ENCODE measurements at places on chromosomes 6 and 20.

DNA sequence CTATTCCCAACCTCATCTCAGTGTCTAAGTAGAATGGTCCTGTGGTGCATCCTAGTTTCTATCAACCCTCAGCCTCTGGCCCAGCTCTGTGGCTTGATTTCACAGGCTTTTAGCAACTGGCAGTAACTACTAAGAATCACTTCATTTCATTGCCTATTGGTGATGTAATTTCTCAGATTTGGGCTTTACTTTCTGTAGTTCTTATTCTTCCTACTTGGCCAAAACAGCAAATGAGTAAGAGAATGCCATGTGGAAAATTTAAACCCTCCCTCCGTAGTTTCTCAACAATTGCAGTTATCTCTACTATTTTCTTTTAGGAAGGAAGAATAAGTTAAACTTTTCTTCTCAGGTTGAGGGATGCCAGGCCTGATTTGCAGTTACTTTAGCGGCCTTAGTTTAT, 387.3 kb downstream of the CDKAL1 start:
- no peak for DNase-seq

DNA sequence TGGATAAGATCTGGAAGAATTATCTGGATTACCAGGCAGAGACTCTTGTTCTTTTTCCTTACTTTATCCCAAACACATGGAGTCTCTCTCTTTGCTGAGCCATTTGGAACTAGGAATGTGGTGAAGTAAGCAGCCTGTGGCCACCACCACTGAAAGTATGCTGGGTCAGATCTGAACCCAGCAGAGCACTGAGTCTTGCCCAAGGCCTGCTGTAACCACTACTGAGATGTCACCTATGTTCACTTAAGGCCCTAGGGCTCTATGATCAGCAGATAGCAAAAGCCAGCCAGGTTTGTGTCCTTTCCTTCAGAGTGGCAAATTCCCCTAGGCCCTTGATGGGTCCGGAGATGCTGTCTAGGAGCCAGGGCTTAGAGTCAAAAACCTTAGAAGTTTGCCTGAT, 103.3 kb upstream of the PLN start:
- DNase-seq: no peak

DNA sequence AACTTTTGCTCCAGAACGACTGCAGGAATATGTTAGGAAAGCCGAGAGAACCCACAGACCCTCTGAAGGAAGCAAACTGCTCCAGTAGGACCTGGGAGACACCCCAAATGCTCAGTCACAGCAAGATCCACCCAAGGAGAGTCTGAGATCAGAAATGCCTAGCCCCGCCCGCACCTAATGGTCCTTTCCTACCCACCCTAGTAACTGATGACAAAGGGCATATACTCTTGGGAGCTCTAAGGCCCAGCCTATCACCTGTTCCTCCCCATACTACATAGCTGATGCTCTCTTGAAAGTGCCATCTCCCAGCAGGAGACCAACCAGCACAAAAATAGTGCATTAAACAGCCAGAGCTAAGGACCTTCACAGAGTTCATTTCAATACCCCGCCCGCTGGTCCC, 67.6 kb downstream of the CD2AP start:
- DNase-seq: no peak

DNA sequence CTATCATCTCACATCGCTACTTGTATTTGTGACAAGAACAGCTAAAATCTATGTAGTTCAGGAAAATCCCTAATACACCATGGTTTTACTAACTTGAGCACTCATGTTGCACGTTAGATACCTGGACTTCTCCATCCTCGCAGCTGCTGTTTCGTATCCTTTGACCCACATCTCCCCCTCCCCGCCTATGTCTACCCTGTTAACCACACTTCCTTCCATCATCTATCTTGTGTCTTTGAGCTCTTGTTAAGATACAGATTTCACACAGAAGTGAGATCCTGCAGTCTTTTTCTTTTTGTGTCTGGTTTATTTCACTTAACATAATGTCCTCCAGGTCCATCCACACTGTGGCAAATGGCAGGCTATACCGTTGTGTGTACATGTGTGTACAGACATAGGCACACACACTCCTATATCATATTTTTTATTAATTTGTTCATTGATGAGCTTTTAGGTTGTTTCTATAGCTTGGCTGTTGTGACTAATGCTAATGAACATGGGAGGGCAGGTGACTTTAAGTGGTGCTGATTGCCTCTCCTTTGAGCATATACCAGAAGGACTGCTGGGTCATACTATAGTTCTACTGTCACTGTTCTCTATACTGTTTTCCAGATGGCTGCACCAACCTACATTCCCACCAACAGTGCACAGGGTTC, 117.8 kb downstream of the WDR27 start:
- DNase-seq: no peak

DNA sequence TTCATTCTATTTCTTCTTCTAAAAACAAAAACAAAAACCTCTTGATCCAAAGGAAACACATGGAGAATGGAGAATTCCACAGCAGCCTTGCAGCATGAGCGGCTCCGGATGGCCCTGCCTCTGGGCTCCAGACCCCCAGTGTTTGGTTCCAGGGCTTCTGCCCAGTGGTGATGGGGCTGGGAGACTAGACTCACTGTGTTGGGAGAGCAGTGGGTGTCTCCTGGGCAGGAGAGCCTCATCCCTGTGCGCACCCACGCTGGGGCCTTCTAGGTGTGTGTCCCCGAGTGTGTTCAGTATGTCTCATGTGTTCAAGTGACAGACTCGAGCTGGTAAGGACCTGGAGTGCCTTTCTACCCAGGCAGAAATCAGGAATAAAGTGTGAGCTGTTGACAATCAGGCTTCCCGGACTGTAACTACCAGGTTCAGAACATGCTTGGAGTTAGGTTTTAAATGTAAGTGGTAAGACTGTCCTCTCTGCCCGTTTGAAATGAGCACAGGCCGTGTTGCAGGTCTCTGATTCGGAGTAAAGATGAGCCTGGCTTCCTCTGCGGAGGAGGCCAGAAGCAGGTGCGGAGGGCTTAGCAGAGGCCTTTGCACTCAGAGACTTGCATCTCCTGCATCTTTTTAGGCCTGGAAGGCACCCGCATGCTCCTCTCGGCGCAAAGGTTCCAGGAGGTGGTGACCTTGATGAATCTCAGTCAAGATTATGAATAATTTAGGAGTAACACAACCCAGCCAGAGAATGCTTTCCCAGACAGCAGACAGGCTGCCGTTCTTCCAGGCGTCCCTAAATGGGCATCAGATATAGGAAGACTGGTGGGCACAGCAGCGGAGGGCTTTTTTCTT, 253.6 kb downstream of the CDH26 start:
- DNase-seq: no peak

DNA sequence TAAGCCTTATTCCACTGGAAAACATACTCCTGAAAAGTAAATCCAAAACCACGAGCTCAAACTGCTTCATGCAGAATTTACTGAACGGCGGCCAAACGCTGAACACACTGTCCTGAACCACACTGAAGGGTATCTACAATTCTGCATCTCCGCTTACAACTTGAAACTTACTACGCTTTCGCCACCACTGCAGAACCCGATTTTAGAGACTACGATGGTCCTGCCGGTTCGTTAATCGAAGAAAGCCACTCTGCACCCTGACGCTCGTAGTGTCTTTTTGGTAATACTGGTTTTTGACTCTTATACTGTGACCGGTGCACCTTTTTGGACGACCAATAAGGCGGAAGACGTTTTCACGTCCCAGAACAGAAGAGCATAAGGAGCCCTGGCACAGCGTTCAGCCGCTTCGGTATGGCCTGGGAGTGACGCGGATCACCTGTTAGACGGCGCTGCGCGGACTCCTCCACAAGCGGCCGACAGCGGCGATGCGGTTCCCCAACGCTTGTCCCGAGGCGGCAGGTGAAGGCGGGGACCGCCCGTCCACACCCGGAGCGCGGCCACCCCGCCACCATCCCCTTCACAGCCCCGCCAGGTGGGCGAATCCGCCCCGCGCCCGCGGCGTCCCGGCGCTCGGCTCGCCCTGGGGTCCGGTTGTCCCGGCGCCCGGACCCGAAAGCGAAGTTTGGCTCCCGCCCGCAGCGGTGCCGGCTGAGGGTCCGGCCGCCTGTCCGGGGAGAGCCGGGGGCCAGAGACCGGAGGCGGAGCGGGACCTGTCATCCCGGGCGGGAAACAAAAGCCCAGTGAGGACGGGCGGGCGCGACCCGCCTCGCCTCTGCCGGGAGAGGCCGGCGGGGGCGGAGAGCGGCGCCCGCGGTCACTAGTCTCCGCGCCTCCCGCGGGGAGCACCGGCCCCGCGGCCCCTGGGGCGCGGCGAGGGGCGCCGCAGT, 784 bp downstream of the FKBP5 start:
- DNase-seq: no peak

GRCh38 chr20:38067717-38068365, 34.3 kb downstream of the RPRD1B start:
- no peak for DNase-seq

DNA sequence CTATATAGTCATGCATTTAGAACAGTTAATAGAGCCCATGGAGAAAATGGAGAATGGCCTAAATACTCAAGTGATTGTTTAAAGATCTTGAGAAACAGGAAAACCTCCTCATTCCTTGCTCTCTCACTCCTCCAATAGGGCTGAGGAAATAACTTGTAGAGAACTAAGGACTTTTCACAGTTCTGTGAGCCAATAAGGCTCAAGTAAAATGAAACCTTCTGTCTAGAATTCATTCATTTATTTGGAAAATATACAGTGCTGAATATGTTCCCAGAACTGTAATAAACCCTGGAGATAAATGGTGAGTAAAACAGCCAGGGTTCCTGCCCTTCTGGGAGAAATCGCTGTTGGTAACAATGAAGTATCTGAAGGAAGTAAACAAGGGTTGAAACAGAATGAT, 35.3 kb downstream of the ELOVL2 start:
- DNase-seq: no peak

GRCh38 chr20:43812216-43812615, 85.4 kb upstream of the GTSF1L start:
- no peak for DNase-seq

DNA sequence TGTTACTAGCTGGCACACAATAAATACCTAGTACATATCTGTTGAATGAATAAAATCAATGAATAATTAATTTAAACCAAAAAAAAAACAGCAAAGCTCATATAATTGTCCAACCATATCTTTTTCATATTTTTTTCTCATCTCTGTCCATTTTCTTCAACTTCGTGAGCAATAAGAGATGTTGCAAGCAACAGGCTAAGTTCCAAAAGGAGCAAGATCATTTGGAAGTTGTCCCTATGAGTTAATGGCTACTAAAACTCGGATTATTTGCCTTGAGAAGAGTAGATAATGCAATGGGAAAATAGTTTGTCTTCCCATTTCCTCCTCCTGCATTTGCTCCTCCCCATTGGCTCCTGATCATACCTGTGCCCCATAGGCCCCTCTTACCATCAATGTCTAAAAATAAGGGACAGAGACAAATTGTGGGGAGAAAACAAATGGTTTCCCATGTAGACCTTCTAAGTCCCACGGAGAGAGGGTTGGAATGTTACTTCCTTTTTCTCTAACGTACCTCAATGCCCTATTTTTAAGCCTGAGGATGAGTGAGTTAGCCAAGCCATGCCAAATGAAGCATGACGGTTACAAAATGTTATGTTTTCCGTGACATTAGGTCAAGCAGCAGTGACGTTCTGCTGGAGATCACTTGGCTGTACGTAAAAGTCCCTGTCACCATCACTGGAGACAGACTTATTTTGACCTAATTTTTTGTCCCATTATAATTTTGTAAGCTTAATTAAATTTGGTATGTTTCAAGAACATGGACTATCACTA, 217.3 kb upstream of the PREP start:
- no peak for DNase-seq

- no peak for DNase-seq
Observed at GRCh38 chr6:15453622-15454021, 207.8 kb downstream of the JARID2 start.

GRCh38 chr6:96760153-96760687, 77.1 kb downstream of the GPR63 start:
- DNase-seq: no peak

GRCh38 chr6:119040636-119041035, 37.8 kb downstream of the FAM184A start:
- no peak for DNase-seq

DNA sequence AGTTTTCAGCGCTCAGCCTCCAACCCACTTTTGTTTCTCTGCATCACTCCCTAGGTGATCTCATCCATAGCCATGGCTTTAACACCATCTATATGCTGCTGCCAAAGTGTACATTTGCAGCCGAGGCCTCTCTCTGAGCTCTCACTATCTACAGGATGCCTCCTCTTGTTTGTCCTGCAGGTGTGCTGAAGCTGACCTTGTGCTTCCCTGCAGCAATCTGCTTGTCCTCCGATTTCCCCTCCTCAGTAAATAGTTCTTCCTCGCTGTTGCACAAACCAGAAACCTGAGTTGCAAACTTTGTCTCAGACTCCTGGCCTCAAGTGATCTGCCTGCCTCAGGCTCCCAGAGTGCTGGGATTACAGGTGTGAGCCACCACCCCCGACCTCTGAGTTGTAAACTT, 3.7 kb upstream of the TXNDC5 start:
- DNase-seq: no peak

DNA sequence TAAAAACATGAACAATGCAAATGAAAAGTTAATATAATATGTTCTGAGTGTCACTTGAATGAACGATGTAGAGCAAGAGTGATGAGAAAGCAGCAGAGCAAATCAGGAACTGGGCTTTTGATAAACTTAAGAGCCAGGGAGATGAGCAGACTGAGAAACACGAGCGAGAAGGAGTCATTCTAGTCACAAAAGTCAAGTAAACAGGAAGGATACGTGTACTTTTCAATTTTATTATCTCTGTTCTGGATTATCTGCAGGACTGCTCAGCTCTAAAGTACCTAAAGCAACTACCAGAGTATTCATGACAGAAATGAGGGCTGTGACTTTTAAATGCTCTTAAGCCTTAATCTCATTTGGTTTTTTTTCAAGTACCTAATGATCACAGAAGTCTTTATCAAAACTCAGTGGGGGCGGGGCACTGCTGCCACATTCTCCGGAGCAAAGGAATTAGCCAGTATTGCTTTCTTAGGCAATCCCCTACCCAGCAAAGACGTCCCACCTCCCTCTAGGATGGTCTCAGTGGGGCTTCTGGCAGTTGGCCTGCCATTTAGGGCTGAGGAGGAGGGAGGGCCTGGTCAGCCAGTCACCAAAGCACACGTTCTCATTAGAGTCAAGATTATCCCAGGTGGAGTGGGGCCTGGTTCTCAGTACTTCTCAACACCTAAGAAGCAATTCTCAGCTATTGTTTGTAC, 8.6 kb downstream of the MAN1A1 start:
- DNase-seq: no peak

DNA sequence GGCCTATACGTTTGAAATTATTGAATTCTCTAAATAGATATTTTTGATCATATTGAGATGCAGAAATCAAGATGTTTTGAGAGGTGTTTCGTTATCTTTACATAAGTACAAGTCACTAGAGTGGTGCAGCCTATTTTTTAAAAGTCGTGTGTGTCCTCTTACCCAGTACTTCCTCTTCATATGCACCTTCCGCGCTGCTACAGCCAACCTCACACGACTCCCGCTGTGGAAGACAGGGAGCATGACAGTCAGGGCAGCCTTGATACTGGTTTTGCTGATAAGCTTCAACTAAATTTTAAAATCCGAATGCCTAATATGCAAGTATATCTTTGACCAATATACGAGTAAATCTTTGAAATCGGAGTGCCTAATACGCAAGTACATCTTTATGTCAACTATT, 16.3 kb downstream of the ROS1 start:
- DNase-seq: no peak

- no peak for DNase-seq
Observed at GRCh38 chr20:63128367-63128766, 87.6 kb downstream of the YTHDF1 start.
